Omental fat pad (tissue), 4 donors: ENCODE measurements at places on chromosomes 5 and 9.

- DNase-seq = no peak
Observed at GRCh38 chr5:150313921-150314716, 11.4 kb upstream of the ARSI start.

DNA sequence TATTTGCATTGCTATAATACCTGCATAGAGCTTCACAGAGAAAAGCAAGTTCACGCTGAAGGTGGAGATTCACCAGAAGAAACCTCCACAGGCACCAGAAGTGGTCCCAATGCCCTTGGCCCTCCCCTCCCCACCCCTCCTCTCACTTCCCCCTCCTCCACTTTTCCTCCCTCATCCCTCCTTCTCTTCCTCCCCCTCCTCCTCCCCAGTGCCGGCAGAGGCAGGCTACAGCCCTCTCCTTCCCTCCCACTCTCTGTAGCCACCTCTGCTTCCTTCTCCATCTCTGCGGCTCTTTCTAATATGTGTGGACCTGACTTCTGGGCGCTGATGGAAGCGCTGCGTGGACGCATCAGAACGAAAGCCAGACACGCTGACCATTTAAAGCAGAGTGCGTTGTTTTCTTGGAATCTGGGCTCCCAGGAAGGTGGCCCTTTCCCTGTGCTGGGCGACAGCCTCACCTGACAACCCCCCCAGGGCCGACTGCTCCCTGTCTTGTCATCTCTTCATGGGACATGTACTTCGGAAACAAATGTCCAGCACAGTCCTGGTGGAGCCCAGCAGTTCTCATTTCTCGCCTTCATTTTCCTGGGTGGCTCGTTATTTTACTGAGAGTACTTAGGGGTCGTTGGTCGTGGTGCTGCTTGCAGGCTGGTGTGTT is 29.5 kb downstream of the NDUFS6 start:
- DNase-seq = no peak

- DNase-seq = no peak
Observed at GRCh38 chr9:97562542-97562941, 61.1 kb downstream of the TMOD1 start.

DNA sequence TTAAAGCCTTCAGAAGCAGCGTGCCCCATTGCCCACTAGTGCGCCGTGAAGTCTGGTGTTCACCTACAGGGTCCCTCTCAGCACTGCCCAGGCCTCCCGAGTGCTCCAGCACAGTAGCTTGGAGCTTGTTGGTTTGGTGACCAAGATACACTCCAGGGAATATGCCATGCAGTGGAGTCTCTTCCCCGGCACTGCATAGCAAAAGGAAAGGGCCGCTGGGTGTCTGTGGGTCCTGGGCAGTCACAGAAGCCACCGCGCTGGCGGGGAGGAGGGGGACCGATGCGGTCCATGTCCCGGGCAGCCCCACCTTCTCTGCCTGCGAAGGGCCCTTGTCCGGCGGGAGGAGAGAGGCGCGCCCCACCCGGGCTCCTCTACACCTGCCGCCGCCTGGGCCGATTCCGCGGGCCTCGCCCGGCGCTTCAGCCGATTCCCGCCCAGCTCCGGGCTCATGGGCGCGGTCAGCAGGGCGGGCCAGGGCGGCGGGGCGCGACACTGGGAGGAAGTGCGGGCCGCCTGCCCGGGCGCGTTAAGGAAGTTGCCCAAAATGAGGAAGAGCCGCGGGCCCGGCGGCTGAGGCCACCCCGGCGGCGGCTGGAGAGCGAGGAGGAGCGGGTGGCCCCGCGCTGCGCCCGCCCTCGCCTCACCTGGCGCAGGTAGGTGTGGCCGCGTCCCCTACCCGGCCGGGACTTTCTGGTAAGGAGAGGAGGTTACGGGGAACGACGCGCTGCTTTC is at the start of gene SYK:
Gene SYK (plus strand): TSS at position 579 of the 732 bp plus-strand sequence. CDS start 42,080 bp downstream, outside the sequence.
- no peak for DNase-seq

DNA sequence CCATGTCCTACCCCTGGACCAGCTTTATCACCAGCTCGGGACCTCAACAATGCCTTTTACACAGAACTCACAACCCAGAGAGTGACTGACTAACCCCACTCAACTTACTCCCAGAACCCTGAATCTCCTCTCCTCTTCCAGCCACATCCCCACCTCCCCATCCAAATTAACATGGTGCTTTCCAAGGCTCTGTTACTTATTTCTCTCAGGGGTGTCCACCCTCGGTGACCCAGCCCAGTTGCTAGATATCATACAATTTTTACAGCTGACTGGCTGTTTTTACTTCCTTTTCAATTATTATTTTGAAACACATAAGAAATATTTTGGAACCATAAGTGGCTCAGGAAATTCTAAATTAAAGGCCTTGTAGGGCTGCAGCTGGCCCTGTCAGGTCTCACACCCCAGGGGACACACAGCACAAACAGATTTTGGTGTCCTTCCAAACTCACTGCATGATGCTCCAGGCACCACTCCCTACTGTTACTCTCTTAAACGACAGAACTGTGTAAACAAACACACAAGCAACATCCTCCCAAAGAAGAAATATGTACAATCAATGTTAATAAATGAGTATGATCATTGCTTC is 180.6 kb downstream of the ADAMTS12 start:
- DNase-seq = no peak

- peak; percentile 75 for DNase-seq
Observed at GRCh38 chr5:173293817-173294672, 34.2 kb downstream of the STC2 start.

DNA sequence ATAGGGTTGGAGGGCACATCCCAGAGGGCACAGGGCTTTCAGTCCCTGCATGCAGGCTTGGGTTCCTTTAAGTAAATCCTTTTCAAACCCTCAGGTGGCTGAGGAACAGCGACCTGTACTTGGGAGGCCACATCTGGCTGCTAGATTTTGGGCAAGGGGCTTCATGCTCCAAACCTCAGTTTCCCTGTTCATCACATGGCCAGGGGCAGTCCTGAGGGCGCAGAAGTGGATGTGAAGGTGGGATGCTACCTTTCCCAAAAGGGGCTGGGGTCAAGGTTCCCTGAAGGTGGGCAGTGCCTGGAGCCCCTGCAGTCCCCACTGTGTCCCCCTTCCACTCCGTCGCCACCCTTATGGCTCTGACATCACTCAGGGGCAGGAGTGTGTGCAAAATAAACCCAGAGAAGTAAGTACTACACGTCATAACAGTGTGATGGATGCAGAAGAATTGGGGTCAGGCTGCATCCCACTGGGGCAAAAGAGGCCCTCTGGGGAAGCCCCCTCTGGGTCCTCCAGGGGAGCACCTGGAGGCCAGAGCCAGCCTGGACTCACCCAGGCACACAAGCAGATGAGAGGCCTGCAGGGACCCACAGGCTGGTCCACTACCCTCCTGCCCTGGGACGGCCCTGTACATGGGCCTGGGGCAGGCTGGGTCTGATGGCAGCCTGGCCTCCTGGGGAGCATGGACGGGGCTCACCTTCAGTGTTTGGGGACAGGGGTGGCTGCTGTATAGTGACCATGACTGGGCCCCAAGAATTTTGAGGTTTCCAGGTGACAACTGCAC is 1.9 kb upstream of the CARD19 start:
- peak; percentile 18 for DNase-seq

DNA sequence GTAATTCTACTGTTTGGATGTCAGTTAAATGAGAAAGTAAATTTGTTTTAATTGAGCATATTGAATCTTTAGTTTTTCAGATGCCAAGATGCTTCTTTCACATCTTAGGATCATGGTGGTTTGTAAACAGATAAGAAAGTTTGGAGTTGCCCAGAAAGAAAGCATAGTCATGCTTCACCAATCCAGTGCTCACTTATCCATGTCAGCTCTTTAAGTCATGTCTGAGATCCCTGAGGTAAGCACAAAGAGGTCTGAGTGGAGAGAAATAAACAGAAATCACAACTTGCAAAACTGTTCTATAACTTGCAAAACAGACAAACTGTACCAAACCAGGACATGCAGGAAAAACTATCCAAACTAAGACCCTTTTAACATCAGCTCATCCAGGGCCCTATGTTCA is 87.7 kb downstream of the OSTF1 start:
- DNase-seq = no peak

DNA sequence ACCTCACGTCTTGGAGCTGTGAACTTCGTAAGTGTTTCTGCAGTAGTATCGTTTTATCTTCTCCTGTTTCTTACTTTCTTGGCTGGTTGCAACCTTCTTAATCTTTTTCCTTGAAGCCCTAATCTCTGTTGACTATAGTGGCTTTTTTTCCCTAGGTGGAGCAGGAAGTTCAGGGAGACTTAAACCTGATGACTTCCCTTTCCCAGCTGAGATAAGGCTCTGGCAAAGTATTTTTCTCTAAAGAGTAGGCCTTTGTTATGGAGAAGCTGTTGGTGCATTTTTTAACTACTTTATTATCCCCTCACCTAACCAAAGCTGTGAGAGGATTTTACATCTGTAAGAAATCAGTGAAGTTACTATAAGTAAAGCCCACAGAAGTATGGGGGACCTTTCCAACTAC is 723.1 kb upstream of the RIOK2 start:
- DNase-seq = no peak

GRCh38 chr9:36323926-36324325 is 65.7 kb upstream of the GNE start:
- DNase-seq = no peak

DNA sequence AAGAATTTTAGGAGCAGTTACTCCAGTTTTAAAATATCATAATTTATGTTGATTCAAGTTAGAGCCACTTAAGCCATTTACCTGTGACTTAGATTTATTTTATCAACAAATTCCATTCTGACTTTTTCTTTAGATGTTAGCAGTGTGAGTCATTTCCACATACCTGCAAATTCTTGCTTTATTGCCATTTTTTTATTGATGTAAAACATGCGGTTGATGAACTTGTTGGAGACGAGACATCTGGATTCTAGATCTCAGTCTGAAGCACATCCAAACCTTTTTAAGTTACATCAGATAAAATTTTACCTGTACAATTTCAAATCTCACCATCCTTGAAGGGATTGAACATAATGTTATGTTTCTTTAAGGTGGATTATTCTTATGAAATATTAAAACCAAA is 240.9 kb downstream of the IRX1 start:
- no peak for DNase-seq

- DNase-seq = no peak
Observed at GRCh38 chr9:120877276-120878034, 467 bp upstream of the PHF19 start.

DNA sequence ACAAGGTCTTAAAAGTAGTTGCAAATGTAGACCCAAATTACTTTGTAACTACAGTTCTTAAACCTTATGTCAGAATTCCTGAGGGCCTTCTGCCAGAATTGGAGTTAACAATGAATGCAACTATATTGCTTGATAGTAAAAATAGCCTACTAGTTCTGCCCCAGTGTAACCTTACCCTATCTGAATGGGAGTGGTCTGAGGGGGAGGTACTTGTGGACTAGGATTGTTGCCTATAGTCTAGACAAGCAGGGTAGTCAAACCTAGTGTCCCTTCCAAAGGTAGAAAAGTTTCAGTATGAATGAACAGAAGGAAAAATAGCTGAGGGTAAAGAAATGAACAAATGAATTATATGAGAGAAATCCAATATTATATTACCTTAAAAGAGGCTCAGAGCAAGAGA is 242.2 kb downstream of the PJA2 start:
- DNase-seq = no peak

- DNase-seq = no peak
Observed at GRCh38 chr5:90290648-90291047, 118.9 kb downstream of the CETN3 start.

DNA sequence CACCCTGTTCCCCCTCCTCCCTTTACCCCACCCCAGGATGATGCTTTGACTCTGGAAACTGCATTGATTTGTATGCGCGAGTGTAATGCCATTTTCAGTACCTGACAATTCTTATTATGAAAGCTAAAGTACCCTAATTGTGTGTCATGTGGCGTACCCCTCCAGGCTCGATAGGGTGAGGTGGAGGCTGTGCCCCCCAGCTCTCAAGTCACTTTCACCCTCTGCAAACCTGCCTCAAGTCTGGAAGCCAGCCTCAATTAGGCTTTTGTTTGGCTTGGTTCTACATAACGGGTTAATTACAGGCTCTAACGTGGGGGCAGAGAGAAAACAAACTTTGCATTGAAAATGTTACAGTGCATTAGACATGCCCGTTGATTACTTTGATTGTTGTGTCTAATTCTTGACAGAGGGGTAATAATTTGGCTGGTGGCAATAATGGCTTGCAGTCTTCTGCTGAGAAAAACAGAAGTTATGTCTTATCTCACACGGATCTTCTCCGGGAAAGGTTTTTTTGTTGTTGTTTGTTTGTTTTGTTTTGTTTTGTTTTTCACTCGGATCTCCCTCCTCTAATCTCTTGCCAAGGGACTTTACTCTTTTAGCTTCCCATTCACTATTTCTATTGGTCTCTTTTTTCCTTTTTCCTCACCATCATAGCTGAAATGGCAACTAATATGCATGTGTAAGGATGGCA is 12.6 kb downstream of the ISL1 start:
- DNase-seq = no peak

- DNase-seq = no peak
Observed at GRCh38 chr9:116100711-116101121, 52.9 kb upstream of the PAPPA start.

GRCh38 chr9:137277329-137278041 is at the start of gene TOR4A:
TSS of gene TOR4A (plus strand) at chr9:137277726. CDS start at chr9:137278690, 964 bp downstream.
- DNase-seq = peak; percentile 79

DNA sequence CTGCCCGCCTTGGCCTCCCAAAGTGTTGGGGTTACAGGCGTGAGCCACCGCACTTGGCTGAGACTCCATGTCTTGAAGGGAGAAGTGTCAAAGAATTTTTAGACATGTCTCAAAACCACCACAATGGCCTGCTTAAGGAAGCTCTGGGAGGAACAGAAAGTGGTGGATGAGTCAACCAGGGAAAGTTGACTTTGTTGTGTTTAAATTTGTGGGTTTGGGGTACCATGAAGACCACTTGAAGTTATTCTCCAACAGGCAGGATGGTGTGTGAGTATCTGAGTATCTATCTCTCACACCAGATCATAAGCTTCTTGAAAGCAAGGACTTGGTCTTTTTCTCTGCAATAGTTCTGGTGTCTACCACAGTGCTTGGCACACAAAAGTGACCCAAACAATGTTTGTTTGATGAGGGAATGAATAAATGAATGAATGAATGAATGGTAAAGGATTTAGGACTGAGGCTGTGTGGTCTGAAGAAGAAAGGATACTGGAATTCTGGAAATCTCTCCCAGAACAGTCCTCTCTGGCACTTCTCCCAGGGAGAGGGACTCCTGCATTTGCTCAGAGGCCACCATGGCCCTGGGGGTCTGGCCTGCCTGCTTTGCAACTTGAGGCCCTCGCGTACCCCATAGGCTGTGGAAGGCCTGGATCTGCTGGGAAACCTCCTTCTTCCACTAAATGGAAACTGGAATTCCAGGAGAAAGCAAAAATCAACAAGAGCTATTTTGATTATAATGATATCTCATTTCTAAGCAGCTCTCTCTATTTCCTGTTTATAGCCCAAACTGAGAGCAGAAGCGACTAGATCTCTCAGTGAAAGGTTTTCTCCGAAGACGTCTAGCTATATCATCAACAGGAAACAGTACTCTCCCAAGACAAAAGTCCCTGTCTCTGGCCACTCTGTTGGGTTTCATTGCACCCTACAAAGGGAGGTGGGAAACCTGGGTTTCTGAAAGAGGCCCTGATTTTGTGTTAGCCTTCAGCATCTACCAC is 187.9 kb downstream of the PALM2AKAP2 start:
- no peak for DNase-seq

DNA sequence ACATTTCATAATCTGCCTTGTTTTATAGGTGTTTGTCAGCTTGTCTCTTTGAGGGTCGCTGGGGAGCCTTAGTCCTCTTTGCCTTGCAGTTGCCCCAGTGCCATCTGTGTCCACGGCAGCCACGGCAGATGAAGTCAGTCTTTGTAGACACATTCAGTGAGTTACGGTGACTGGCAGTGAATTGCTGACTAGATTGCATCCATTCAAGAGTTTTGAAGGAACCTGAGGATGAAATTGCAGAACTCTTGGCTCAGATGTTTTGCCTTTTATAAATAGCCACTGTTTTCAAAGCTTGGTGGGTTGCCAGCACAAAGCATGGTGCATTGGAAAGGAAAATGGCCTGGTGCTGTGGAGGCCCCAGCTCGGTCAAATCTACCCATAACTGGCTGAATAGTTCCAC is 125.6 kb downstream of the TRIO start:
- DNase-seq = no peak
